ENCODE measurements at places on chromosomes 12 and 14. TPM values are rescaled to one million over a fixed set of nuclear protein-coding genes. Genes with fewer than 3 reads are reported as not detected.

Gene CCDC38
- 0.42 TPM for total RNA-seq

Gene CSRP2
- 1.6 TPM for total RNA-seq

Gene RAD9B
- 1.2 TPM for total RNA-seq

Gene HAL
- 0.66 TPM for total RNA-seq

Gene PRIM1
- total RNA-seq = 15.1 TPM

Gene IL26
- total RNA-seq = not detected

Gene SSTR1
- not detected for total RNA-seq

Gene SPRYD3
- 33.9 TPM for total RNA-seq

Gene ANG
- 1.1 TPM for total RNA-seq

Gene NOVA1
- total RNA-seq = not detected

Gene EID3
- 6.2 TPM for total RNA-seq

Gene TRIAP1
- total RNA-seq = 18.2 TPM

Gene METTL3
- 94.5 TPM for total RNA-seq

Gene PIWIL1
- not detected for total RNA-seq

Gene PKP2
- total RNA-seq = not detected

Data from activated B cell treated with CpG ODN at 0.5 μM for 24 hours (primary cell).